ENCODE measurements at places on chromosomes 12 and 14.

- DNase-seq, result no peak
Measured at GRCh38 chr12:82279536-82280058, 78.6 kb downstream of the CCDC59 start.

DNA sequence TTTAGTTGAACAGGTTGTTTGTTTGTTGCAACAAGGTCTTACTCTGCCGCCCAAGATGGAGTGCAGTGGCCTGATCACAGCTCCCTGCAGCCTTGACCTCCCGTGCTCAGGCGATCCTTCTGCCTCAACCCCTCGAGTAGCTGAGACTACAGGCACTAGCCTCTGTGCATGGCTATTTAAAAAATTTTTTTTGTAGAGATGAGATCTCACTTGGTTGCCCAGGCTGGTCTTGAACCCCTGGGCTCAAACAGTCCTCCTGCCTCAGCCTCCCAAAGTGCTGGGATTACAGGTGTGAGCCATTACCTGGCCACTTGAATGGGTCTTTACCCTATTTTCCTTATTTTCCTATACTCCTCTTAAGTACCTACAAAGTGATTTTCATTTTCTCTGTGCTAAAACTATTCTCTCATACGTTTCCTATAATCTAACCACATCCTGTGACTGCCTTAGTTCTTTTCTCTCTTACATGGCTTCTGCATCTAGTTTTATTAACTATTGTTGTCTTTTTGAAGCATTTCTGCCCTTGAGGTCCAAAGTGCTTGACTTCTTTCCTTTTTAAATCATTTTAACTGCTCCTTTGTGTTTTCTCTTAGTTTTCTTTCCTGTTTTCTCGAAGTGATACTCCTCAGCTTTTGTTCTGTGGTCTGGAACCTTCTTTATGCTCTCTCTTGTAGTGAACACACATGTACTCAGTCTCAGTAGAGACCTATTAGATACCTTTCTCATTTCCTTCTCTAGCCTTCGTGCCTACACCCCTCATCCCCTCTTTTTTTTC, 14.1 kb downstream of the GPX2 start:
- DNase-seq, result no peak

- no peak for DNase-seq
Measured at GRCh38 chr12:26150736-26151450, 26.1 kb upstream of the BHLHE41 start.

DNA sequence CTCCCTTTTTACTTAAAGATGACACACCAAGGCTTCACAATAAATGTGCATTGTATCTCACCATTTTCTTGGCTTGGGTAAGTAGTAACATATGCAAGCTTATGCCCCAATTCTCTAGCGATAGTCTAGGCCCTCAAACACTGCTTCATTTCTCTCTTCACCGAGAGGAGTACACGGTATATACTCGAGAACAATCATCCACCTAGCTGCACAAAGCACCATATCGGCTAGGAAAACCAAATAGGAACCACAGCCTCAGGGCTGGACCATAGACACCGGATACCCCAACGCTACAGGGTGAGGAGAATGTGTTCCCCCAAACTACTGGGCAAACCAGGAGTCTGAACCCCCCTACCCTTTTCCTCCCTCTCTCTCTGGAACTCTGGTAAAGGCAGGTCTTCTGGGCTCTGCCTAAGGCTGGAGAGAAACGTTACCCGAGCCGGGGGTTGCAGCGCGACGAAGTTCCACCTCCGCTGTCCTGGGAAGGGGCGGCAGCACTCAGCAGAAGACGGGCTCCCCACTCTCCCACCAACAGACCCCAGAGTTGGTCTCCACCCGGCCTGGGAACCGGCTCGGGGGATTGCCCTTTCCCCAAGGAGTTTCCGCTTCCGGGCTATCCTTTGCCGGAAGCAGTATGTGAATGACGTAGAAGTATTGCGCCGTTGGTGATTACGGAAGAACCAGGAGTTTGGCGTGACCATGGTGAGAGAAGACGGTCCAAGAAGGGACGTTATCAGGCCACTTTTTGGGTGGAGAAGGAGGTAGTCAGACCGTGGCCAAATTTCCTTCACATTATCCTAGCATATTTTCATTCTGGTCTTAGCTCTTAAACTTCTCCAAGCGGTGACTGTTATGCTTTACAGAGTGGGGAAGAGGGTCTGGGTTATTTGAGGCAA, at the start of the genes AREL1 and FCF1:
TSS of gene AREL1 (minus strand) at position 582 of the 896 bp plus-strand sequence. CDS start 27,465 bp downstream, outside the sequence.
TSS of gene FCF1 (plus strand) at position 646 of the 896 bp plus-strand sequence. CDS start at position 700, 54 bp downstream.
- DNase-seq, result peak; percentile 89

DNA sequence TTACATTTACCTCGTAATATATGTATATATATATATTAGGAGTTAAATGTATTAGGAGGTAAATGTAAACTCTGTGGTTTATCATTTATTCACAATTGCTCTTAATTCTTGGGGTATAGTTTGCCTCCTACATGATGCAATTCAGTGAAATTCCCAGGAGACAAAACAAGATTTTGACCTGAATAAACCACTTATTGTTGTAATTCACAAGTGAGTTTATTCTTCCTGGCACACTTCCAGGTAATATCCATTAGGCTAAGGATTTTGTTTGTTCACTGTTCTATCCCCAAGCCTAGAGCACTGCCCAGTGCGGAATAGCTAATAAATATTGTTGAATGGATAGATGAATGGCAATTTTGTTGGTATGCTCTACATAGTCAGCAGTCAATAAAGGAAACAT, 3.0 kb downstream of the SMIM10L1 start:
- DNase-seq, result no peak

GRCh38 chr12:128734371-128734770, 89.4 kb downstream of the SLC15A4 start:
- DNase-seq, result no peak
